ENCODE measurements at places on chromosomes 1 and 21.

DNA sequence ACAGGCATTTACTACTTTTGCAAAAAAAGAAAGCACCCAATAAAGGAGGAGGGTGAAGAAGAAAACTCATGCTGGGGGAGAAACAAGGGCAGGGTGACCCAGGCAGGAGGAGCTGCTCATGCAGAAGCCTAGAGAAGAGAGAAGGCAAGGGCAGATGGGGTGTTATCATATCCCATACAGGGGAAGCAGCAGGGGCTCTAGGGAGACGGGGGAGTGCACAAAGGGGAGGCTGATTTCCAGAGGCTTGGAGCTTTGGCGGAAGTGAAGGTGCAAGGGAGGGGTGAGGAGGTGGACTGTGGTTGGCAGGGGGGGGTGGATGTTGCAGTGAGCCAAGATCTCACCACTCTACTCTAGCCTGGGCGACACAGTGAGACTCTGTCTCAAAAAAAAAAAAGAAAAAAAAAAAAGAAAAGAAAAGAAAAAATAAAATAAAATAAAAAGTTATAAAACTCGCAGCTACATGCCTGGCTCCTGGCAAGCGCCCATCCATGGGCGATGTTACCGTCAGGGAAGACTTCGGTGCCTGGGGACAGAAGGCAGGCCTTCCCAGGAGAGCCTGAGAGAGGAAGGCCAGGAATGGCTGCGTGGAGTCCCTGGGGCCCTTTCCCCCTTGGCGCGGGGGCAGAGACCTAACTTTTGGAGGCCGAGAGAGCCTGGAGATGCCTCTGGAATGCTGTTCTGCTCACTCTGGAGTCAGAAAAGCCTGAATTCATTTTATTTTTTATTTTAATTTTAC, 3.3 kb upstream of the FCN3 start:
- DNase-seq = no peak

- no peak for DNase-seq
Observed at GRCh38 chr1:205775717-205776056, 405 bp upstream of the RAB29 start.

GRCh38 chr1:234928642-234929041, 200.0 kb downstream of the TOMM20 start:
- no peak for DNase-seq

- no peak for DNase-seq
Observed at GRCh38 chr1:197304638-197305200, 36.7 kb downstream of the CRB1 start.

DNA sequence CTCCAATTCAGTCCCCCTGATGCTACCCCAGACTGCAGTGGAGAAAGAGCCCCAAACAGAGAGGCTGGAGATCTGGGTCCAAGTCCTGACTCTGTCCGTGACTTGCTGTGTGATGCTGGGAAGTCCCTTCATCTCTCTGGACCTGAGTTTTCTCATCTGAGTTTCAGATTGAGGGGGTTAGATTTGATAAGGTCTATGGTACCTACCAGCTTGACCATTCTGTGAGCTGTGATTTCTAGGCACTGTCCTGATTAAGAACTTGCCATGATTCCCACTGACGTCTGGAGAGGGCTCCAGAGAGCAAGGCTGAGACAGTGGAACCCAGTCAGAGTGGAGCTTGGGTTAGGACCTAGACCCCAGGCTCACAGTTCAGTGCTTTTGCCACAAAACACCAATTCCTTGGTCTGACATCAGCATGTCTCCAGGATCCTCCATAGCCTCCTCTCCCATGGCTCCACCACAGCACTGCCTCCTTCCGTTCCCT, 43.8 kb upstream of the DMBX1 start:
- no peak for DNase-seq

DNA sequence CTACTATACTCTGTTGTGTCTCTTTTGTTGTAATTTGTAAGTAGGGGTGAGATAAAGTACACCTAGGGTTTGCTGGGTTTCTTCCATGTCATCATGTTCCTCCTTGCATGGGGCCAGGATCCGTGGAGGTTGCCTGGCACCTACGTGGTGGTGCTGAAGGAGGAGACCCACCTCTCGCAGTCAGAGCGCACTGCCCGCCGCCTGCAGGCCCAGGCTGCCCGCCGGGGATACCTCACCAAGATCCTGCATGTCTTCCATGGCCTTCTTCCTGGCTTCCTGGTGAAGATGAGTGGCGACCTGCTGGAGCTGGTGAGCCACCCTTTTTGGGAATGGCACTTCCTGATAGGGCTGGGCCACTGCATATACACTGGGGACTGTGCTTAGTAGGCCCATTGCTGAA, 4.4 kb downstream of the PCSK9 start:
- no peak for DNase-seq

- DNase-seq = no peak
Observed at GRCh38 chr1:218683242-218683641, 338.1 kb downstream of the TGFB2 start.

- DNase-seq = no peak
Observed at GRCh38 chr1:211548321-211549091, 30.5 kb downstream of the SLC30A1 start.

DNA sequence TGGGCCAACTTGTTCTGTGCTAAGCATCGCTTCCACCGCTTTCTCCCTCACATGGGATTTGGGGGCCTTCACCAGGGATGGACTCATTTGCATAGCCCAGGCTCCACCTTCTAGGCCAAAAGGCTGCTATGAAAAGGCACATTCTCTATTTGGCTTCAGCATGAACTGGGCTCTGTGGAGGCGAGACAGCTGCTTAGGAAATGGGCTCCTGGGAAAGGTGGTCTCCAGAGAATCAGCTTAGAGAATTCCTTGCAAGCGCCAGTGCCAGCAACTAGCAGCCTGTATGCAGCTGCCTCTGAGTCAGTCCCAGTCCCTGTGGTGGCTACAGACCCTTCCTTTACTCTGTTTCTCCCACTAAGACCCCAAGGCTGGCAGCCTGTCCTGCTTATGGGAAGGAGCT, 214.5 kb downstream of the HIVEP3 start:
- DNase-seq = no peak

DNA sequence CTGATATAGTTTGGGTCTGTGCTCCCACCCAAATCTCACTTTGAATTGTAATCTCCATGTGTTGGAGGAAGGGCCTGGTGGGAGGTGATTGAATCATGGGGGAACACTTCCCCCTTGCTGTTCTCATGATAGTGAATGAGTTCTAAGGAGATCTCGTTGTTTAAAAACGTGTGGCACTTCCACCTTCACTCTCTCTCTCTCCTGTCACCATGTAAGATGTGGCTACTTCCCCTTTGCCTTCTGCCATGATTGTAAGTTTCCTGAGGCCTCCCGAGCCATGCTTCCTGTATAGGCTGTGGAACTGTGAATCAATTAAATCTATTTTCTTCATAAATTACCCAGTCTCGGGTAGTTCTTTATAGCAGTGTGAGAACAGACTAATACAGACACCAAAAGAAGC, 40.4 kb downstream of the FRRS1 start:
- no peak for DNase-seq

All from activated CD4-positive, alpha-beta T cell treated with anti-CD3 and anti-CD28 coated beads, Interleukin-2, Interleukin-4, amounts not matched to agents 100 ng/mL and 50 ng/mL, durations not matched to agents 16 hours and 8 hours (primary cell).